DMS53 (cell line): ENCODE measurements at places on chromosomes 5 and 9.
A peak's percentile ranks its signal among the peaks of the same experiment; 100 is the strongest.

DNA sequence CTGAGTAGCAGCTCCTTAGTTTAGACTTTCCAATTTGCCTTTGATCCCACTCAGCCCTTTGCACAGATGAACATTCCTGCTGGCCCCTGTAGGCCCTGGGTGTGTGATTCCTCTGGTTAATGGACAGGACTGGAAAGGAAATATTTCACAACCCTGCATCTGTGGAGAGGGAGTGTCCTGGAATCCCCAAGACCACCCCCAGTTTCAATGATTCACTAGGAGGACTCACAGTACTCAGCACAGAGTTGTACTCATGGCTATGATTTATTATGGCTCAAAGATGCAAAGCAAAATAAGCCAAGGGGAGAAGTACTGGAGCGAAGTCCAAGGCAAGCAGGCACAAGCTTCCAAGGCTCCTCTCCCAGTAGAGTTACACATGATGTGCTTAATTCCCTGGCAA is 42.4 kb upstream of the TJP2 start:
- no peak for DNase-seq

DNA sequence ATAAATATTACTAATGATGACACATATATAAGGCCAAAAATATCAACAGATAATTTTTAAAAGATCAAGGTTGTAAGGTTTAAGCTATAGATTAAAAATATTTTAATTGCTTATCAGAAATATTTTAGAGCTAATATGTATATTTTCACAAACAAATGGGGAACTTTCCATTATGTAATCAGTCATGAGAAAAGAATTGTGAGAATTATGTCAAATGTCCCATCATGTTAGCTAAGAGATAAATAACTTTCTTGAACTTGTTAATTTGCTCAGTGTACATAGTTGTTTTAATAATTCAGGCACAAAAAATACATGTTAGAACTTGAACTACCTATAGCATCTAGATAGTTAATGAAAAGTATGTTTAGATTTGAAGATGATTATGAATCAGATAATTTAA is 67.7 kb downstream of the SYK start:
- no peak for DNase-seq

DNA sequence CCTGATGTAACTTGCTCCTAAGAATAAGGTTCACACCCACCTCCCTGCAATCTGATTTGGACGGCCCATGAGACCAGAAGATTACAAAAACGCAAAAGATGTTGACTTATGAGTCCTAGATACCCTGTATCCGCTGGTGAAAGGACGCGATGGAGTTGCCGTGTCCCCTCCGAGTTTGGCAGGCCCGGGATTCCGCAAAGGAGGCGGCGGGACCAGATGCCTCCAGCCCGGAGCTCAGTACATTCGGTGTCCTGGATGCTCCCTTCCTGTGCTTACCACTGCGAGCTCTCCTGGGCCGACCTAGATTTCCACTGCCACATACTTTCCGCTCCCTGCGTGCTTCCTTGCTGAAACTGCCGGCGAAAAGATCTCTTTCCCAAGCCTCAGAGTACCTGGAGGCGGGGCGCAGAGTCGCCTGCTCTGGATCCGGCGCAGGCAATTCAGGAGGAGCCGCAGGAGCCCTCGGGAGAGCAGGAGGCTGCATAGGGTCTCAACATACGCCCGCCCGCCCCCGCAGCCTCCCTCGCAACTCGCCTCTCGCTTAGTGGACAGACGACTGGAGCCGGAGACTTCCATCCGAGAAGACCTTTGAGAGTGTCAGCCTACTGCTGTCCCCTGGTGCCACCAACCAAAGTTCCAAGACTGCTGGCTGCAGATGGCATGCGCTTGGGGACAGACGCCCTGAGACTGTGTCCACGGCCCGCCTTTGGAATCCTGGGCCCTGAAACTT is 39.8 kb downstream of the ANXA2R start:
- DNase-seq, result peak; percentile 50

GRCh38 chr9:129981180-129981907 is 61.6 kb downstream of the FNBP1 start:
- DNase-seq, result no peak

DNA sequence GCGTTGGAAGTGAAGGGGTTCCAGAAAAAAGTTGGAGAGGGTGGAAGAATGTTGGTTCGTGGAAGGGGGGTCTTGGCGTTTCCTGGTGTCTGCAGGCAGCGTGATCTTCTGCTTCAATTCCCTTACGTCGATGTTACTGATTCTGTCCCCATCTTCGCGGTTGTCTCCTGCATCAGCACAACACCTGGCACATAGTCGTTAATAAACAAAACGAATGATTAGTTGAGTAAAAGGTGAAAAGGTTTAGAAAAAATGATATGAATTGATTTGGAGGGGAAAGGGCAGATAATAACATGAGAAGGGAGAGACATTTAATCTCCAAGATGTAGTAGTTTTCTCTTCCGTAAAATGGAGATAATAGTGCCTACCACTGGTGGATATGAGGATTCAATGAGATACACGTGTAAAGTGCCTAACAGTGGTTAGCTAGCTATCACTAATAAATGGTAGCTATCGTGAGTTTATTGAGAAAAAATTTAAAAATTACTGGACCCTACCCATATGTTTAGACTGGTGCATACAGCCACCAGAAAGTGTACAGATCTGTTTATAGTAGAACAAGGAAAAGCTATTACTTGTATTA is 556 bp downstream of the MTREX start:
- peak; percentile 54 for DNase-seq

GRCh38 chr9:99573085-99573484 is 248.6 kb upstream of the NR4A3 start:
- no peak for DNase-seq

DNA sequence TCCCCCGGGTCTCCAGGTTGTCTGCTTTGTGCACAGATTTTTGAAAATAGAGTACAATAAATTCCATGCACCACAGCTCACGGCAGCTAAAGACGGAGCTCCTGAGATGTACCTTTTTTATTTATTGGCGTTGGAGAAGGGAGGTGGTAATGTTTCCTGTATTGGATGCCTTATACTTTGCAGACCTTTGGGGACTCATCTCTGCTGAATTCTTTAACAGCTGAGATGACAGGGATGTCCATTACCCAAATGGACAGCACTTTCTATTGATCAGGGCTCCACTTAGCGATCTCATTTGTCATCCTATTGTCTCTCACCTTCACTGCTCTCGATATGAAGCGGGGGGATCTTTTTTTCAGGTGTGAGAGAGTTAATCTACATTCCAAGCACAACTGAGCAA is 137.8 kb downstream of the EFNA5 start:
- no peak for DNase-seq

GRCh38 chr9:121569266-121569648 is 69.6 kb upstream of the GGTA1 start:
- no peak for DNase-seq

DNA sequence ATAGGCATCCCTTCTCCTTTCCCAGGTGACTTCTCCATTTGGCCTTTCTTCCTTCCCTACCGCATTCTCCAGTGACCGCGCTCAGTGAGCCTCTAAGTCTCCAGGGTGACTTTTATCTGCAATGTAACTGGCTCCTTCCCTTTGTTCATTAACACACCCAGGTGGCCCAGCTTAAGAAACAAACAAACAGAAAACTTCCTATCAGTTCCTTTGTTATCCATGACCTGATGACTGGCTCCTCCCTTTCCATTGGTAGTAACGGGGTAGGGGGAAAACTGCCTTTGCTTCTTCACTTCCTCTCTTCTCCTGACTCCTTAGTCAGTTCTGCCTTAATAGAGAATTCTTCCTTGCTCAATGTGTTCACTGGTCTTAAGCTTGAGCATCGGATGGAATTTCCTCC is 7.0 kb upstream of the SH3GL2 start:
- DNase-seq, result no peak

- peak; percentile 60 for DNase-seq
These were observed 332.3 kb upstream of the NUDT12 start for GRCh38 chr5:103894882-103895281.

GRCh38 chr9:73118286-73118685 is 33.4 kb upstream of the ANXA1 start:
- DNase-seq, result no peak

- DNase-seq, result peak; percentile 53
These were observed 453 bp downstream of the RASGEF1C start for GRCh38 chr5:180208435-180209081.

DNA sequence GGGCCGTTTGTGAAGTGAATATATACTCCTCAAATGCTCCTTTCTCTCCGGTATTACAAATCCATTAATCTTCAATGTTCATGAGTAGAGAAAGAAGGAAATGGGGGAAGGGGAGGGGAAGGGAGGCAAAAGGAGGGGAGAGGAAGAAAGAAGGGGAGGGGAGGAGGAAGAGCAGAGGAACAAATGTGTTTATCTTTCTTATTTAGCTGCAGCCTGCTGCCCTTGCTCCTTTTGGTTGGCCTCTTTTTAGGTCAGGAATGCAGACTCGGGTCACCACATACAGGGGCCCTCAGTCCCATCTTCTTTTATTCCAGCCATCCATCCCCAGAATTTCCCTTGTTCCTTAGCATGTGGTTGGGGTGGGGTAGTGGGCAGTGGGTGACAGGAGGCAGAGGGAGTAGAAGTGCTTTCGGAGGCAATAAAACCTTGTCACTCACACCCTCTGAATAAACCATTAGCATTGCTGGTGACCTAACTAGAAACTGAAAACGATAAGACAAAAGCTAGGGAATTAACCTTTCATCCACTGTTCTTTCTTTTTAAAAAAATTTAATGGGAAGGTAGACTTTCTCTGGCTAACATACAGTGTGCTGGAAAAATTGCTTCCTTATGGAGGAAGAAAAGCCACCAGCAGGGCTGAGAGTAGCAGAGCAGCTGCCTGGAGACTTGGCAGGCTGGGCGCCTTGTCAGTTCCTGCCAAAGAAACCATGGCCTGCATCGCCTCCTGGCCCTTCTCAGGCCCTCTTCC is 16.8 kb upstream of the PRLR start:
- no peak for DNase-seq

DNA sequence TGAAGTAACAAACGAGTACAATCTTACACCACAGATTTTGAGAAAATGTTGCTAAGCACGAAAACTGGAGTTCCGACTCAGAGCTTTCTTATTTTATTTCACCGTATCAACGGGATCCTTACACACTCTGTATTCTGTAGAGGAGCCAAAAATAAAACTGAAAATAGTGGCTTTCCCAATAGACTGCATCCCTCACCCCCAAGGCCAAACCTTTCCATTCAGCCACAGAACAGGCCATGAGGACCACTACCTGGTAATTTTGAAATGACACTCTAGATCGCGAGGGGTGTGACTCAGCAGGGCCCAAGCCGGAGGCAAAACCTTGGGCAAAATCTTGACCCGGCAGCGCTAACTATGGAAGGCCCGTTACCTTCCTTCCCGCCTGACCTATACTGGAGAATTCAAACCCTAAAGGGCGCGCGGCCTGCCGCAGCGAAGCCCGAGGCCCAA is 432 bp downstream of the HSPA9 start:
- no peak for DNase-seq

DNA sequence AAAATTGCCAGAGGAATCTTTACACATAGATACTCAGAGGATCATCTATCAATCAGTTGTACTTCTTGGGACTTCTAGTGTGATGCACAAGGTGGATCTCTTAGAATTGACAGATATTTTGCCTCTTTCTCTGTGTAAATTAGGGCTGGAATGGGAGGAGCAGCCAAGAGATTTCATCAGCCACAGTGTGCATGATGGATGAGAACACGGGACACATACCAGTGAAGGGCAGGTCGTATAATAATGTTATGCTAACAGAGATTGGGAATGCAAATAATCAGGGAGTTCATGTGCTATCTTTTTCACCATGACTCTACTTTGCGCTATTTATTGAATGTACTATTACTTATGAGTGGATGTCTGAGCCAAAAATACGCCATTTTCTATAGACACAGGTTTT is 43.3 kb upstream of the ISOC1 start:
- no peak for DNase-seq

DNA sequence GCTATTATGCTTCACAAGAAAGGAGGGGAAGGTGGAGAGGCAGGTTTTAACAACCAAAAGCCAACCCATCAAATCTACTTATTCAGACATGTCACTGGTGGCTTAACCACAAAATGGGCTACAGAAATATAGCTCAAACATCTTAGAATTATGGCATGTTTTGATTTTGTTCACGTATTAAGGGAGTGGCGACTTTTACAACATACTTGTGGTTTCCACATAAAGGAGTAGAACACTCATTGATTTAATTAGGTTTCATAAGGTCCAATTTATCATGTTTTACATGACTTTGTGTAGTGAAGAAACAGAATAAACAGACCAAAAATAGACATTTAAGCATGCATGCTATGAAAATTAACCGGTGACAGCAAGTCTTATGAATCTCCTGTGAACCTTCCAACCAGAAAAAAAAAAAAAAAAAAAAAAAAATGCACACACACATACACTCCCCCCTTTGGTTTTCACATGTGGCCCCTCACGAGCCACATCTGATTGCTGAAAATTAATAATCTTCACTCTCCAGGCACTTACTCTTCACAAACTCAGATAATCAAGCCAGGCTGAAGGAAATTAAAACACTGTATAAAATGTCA is 5.4 kb downstream of the ZNF608 start:
- DNase-seq, result no peak

DNA sequence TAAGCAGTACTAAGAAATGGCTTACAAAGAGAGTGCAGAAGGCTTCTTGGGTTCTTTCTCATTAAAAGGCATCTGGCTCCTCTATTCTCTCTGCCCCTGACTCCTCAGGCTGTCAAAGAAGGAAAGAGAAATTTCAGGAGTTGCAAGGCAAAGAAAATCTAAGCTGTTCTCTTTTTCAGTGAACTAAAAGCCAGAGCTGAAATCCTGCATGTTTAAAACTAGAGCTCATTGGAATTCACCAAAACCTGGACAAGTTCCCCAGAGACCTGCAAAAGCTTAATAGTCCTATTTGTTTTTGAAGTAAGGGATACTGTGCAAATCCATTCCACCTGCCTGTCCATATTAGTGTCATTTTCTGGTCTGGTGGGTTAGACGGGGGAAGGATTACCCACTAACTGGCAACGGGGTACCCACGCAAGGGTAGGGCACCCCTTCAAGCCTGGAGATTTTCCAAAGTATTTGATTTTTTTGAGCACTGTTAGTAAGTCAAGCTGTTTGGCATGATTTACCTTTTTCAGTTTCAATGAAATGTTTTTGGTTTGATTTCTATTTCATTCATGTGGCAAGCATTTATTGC is 179.3 kb downstream of the FSTL4 start:
- no peak for DNase-seq

- DNase-seq, result no peak
These were observed 238.7 kb upstream of the TRIM32 start for GRCh38 chr9:116448431-116448830.

GRCh38 chr9:36170531-36170930 is 1.3 kb downstream of the CCIN start:
- DNase-seq, result no peak

DNA sequence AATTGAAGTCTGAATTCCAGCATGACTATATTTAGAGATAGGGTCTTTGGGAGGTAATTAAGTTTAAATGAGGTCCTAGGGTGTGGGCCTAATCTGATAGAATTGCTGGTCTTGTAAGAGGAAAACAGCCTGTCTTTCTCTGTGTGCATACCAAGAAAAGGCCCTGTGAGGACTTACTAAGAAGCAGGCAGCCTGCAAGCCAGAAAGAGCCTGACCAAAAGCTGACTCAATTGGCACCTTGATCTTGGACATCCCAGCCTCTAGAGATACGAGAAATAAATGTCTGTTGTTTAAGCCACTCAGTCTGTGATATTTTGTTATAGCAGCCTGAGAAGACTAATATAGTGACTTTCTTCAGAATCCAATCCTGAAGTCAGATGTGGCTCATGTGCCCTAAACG is 14.6 kb downstream of the ARL14EPL start:
- no peak for DNase-seq

GRCh38 chr9:68721666-68722330 is 16.8 kb downstream of the PIP5K1B start:
- DNase-seq, result no peak

GRCh38 chr5:112574536-112574935 is 155.5 kb upstream of the EPB41L4A start:
- DNase-seq, result no peak
